ENCODE measurements at places on chromosomes 2 and 18.

DNA sequence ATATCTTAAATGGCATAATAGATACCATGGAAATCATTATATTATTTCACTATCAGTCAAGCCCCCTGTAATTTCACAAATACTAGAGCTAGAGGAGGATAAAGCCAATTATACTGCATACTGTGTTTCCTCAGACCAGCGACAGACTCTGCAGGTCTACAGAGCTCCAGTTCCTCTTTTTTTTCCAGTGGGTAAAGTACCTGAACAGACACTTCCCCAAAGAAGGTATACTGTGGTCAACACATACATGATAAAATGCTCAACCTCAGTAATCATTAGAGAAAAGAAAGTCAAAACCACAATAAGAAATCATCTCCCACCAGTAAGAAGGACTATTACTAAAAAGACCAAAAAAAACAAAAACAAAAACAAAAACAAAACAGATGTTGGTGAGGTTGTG, 44.6 kb downstream of the SCN7A start:
- no peak for DNase-seq

DNA sequence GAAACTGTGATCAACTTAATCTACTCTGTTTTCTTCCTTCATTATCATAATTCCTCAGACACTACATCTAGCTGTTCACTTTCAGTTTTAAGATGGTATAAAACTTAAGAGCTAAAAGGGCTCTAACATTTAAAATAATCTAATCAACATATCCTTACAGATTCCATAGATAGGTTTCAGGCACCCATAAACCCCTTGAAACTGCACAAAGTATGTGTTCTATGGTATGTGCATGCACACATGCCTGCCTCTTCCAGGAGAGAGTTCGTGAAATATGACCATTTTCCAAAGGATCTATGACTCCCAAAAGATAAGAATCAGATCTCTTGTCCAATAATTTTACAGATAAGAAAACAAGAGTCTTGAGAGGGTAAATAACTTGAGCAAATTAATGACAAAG, 59.4 kb downstream of the CUL3 start:
- no peak for DNase-seq

DNA sequence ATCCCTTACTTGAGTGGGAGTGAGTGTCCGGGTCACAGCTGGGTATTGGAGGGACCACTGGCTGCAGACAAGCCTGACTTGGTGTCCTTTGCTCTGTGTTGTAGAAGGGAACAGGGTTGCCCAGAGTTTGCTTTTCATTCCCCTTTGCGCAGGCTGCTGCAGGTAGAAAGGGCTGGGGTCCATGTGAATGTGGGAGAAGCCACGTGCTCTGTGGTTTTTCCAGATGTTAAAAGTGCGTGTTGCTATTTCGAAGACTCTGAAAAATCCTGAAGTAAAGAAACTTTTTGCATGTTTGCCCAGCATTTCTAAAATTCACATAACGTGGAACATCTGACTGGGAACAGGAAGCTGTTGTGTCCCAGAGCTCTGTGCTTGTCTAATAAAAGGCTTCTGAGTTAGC, 28.8 kb downstream of the GLI2 start:
- no peak for DNase-seq

- no peak for DNase-seq
Observed at GRCh38 chr2:197867624-197868023, 63.2 kb downstream of the PLCL1 start.

DNA sequence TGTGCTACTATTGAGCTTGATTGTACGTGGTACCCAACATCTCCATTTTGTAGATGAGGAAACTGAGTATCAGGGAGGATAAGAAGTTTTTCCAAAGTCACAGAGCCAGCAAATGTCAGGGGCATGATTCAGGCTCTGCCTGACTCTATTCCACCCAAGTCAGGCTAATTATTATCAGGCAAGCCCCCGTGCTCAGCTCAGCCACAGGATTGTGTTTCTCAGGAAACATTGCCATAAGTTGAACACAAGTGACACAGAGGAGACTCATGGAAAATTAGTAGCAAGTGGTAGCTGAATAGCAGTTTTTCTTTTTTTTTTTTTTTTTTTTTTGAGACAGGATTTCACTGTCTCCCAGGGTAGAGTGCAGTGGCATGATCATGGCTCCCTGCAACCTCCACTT, 260.5 kb downstream of the C1D start:
- DNase-seq: no peak

DNA sequence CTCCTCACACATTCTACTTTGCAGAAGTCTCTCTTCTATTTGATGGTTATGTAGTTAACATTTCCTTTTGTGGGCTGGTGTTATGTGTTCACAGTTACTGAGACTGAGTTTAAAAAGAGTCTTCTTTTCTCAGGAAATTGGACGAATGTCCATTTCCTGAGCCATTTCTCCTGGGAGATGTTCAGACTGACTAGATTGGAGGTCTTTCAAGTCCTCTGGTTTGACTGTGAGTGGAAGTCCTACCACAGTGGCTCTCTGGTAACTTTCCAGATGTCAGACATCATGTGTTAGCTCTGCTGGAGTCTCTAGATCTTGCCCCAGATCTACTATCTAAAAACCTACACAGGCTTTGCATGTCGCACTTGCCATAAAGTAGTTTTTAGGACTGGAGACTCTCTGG, 116.0 kb downstream of the GALR1 start:
- no peak for DNase-seq

DNA sequence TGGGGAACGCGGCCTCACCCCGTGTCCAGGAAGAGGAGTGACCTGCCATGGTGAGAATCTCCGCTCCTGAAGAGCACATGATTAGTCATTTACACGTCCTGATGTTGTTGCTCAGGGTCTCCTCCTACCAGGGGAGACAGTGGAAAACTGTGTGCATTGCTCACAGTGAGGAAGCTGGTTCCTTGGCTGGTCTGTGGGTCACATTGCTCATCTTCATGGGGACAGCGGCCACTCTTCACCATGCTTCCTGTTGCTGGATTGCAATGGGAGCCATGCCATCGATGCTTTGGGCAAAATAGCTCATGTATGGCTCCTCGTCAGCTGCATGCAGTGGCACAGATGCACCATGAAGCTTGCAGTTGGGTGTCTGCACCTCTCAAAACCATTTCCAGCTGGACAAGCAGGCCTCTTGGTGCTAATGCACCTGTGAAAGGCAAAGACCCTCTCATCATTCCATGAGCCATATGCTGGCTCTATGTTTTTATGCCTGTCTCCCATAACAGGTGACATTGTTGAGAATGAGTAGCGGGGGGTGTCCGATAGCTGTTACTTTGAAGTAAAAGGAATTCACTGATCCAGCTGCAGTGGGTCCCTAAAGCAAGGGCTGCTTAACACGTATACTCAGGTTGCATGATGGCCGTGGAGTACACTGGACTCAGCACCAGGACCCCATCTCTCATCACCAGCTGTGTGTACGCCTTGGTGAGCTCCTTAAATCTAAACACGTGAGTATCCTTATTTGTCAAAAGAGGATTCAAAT, 135.0 kb upstream of the ALKAL2 start:
- DNase-seq: no peak

DNA sequence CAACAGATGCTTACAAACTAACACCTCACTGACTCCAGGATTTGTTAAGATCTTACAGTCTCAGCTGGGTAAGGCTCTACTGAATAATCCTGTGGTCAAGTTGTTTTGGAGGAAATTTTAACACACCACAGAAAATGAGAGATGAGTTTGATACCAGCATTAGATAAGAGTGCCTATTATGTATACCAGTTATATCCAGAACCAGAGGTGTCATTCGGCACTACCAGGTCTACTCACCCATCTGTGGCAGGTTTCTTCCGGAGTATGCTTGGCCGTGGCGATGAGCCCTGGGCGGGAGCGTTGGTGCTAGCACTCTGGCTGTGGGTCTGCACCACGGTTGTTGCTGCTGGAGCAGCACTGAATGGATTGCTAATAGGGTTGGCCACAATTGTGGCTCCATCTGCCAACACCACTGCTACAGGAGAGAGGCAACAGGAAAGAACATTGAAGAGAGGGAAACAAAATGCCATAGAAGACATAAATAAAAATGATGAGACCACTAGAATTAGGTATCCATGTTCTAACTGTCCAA, 41.2 kb downstream of the SAP130 start:
- DNase-seq: no peak

DNA sequence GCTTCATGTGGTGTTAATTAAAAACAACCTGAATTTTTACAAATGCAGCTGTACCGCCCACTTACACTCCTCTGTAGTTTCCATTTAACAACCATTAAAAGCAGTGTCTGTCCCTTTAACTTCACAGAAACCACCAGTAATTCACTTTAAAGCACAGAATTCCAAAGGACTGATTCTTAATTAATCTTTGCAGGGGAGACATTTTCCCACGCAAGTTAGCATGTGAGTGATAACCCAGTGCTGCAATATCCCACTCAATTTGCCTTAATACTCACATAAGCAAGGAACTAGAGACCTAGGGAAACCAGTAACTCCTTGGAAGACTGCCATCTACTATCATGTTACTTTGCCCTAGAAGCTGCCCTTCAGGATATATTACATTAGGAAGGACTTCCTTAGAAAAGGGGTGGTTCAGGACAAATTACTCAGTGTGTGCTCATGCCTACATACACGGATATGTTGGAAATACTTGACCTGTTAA, 102.3 kb downstream of the OSR1 start:
- no peak for DNase-seq

DNA sequence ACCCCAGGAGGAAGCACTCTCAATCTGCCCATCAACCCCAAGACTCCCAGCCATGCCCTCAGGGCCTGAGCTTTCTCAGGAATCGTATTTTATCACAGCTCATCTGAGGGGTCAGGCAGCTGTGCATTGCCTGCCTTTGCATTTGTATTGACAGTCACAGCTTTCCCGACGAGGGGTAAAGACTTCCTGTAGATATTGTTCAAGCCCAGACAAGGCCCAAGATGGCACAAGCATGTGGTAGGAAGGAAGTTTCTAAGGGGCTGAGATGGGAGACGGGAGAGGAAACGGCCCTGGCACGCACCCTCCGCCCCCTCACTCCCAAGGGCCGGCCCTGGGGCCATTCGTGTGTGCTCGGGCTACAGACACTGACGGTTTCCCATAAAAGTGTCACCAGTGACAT, 34.2 kb upstream of the PRLH start:
- DNase-seq: no peak

- DNase-seq: no peak
Observed at GRCh38 chr2:53740170-53740569, 27.4 kb upstream of the CHAC2 start.

DNA sequence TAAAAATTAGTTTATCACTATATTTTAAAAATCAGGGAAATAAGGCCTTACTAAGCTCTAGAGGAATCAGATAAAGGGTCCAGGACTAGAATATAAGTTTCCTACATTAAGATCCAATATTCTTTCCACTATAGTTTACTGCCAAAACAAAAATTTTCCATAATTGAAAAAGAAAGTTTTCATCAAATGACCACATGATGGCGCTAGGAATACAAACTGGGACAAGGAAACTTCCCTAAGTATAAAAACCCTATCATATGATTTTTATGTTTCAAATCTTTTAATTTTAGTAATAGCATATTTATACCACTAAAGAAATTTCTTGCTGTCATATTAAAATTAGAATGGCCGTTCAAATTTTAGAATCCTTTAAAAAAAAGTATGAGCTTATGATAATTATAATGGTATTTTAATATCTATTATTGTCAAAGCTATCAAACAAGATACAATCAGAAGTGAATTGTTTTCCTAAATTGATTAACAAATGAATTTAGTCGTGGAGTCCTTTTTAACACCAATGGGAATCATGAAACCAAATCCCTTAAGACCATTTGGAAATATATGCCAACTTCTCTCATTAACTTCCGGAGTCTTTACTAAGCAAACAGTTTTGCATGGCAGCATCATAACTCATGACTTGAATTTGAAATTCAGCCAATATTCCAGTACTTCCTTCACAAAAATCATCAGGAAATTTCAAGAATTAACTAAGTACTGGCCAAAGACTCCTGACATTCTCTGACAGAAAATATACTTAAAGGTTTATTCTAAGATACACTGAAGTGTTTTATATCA, 70.3 kb downstream of the SCN1A start:
- DNase-seq: no peak

- no peak for DNase-seq
Observed at GRCh38 chr2:11805920-11806319, 59.5 kb downstream of the LPIN1 start.

DNA sequence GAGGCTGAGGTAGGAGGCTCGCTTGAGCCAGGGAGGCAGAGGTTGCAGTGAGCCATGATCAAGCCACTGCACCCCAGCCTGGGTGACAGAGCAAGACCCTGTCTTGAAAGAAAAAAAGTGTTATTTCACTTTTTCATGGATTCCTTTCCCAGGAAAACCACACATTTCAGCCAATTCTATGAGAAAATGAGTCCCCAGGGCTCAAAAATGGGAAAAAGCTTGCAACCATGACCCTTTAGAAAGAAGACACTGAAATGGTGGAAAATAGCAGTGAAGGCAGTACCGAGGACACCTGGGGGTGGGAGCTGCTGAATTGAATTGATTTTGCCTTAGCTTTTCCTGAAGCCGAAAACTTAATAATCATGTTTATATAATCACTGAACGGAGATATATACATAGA, 284.2 kb upstream of the HDAC4 start:
- DNase-seq: no peak

DNA sequence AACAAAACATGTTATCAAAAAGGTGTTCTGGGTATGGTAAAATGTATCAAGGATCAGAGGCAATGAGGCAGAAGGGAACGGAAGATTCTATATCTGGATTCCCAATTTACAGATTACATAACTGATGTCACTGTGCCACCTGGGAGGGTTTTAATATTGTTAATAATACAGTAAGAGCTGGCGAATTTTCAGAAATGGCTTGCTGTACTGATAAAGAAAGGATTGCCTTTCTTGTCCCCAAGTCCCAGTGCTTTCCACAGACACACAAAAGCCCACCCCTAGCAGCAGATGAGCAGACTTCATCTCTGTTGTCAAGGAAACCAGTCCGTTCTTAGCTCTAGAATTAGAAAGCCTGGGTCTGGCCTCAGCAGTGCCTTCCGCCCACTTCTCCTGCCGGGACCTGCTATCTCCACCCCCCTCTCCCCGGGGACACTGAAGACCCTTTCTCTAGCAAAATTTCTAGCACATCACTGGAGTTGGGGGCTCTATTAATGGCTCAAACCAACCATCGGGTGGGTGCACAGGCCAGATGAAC, 34.3 kb downstream of the ADD2 start:
- DNase-seq: no peak

DNA sequence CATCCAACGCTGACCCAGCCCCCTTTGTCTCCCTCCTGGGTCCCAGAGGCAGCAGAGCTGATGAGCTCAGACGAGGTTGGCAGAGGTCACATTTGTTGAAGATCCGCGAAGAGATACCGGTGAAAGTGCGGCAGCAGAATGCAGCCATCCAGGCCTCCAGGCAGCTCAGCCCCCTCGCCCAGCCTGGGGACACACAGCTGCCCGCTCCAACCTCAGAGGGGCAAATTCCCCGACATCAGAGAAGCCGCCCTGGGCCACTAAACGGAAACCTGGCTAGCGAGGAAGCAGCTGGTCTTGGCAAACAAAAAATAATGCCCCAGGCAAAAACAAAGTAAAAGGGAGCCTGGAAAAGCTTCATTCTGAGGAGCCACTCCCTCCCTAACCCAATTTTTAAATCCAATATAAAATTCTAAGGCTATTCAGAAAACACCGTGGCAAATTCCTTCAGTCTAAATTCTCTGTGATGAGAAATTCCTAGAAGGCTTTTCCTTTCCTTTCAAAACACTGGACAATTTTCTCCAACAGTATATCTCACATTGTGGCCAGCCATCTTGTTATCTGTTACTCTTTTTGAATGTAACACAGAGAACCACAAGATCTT, 262.4 kb downstream of the SS18 start:
- no peak for DNase-seq

GRCh38 chr2:191404568-191404991, 159.4 kb downstream of the MYO1B start:
- DNase-seq: no peak

Data from activated CD4-positive, CD25-positive, alpha-beta regulatory T cell treated with anti-CD3 and anti-CD28 coated beads, Interleukin-2, amount 50 U/mL, for 16 hours (primary cell).